Stimulated activated CD8-positive, alpha-beta memory T cell treated with anti-CD3 and anti-CD28 coated beads, Interleukin-15, amount 100 ng/mL, for 1 hour (primary cell): ENCODE measurements at places on chromosomes 11 and 22.

DNA sequence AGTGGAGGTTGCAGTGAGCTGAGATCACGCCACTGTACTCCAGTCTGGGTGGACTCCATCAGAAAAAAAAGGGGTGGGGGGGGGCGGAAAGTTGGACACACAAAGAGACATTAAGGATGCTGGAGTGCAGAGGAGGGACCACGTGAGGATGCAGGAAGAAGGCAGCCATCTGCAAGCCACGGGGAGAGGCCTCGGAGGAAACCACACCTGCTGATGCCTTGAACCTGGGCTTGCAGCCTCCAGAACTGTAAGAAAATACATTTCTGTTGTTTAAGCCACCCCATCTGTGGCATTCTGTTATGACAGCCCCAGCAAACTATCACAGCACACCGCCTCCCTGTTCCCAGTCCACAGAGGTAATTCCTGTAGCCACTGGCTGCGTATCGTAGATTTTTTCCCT, 9.2 kb upstream of the STIP1 start:
- no peak for DNase-seq

DNA sequence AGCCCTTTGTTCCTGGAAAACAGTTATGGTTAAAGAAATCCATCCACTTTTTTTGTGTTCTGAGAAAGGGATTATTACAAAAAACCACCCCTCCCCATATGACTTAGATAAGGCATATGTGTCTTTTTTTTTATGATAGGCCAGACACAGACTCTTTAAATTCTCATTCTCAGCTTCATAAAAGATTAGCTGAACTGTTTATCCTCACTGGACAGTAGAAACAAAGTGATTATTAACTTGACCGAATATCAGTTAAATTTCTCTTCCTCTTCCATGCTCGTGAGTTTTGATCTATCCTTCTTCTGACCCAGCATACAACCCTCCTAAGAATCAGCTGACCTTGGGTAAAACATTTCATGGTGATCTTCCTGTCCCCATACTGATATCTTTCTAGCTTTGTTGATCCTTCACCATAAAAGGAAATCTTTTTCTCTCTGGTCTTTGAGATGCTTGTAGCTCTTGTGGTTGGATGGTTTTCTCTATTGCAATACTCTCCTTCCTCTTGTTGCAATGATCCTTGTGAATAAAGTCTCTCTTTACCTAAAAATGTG, 26.2 kb downstream of the OR2AG2 start:
- no peak for DNase-seq

GRCh38 chr11:28049338-28050216, 58.4 kb downstream of the KIF18A start:
- DNase-seq = no peak

GRCh38 chr11:94201004-94201465, 72.4 kb downstream of the PANX1 start:
- DNase-seq = no peak

- no peak for DNase-seq
These were observed 108.8 kb upstream of the ANO5 start for GRCh38 chr11:22084056-22084455.
